ENCODE measurements at places on chromosomes 3 and 15.
A peak's percentile ranks its signal among the peaks of the same experiment; 100 is the strongest.

GRCh38 chr3:81699536-81700320 lies 61.7 kb downstream of the GBE1 start:
- DNase-seq = no peak

GRCh38 chr3:67515778-67516177 lies 138.6 kb downstream of the SUCLG2 start:
- peak; percentile 59 for DNase-seq

- no peak for DNase-seq
Measured at GRCh38 chr3:30847592-30847991, 46.9 kb downstream of the GADL1 start.

DNA sequence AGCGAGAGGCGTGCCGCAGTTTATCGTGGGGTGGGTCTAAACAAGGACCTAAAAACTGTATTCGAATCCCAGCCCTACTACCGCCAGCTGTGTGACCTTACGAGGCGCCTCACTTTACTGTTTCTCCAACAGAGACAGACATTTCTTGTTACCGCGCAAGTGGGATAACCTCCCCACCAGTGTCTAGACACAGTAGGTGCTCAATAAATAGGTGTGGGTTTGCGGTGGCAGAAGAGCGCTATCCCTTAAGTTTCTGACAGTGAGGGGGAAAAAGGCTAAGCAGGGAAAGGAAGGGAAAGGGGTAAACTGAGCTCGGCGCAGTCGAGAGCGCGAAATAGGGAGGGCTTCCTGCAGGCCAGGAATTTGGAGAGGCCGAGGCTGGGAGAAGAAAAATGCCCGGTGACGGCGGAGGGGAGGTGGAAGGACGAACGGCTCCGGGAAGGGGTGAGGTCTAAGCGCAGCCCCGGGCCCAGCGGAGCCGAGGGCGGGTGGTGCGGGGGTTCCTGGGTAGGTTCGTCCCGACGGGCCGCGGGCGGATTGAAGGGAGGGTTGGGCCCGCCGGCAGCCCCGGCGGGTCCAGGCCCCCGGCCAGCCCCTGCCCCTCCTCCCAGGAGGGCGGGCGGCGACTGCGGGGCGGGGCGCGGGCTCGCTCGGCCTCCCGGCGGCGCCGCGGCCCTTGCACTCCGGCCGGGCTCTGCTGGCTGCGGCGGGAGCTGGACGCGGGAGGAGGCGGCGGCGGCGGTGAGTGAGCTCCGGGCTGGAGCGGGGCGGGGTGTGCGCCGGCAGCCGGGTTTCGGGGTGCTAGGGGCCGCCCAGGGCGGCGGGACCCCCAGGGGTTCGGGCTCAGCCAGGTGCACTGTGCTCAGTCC lies at the start of gene CGNL1:
CGNL1 (plus strand) TSS at position 679 of the 869 bp plus-strand sequence. CDS start 61,495 bp downstream, outside the sequence.
- peak; percentile 58 for DNase-seq

- DNase-seq = no peak
Measured at GRCh38 chr15:55914446-55914845, 79.0 kb downstream of the NEDD4 start.

GRCh38 chr3:122725106-122725505 lies 44.5 kb downstream of the PARP14 start:
- no peak for DNase-seq

- no peak for DNase-seq
Measured at GRCh38 chr3:64188810-64189560, 36.3 kb downstream of the PRICKLE2 start.

DNA sequence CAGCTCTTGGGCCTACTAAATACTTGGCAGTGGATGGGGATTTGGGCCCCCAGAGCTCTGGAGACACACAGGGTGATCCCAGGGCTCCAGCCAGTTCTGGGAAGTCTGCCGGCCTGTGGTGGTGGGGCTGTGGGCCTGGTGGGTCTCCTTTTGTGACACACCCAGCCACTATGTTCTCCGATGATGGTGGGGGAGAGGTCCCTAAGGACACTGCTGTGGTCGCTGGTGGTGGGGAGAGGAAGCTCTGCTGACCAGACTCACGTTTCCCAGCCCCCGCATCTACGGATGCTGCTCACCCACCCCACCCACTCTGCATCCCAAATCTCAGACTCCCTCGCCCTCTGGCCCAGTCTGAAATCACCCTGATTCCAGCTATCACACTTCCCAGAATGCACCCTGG lies 396 bp downstream of the PLA2G4D start:
- no peak for DNase-seq

DNA sequence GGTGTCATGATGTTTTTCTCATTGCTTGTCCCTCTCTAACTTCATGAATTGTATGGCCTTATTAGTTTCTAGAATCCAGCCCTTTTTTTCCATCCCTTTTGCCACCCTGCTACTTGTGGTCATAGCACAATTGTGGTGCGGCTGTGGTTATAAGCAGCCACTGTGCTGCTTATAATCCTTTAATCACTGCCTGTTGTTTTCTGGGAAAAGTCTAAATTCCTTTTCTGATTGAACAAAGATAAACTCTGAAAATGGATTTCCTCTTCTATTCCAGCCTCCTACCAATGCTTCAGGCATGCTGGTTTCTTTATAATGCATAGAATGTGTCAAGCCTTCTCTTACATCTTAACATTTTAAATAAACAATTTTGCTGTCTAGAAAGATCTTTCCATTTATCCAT lies 319.5 kb downstream of the C3orf38 start:
- DNase-seq = no peak

- DNase-seq = no peak
Measured at GRCh38 chr3:111542611-111543300, 759 bp downstream of the CD96 start.
